Activated CD8-positive, alpha-beta memory T cell treated with anti-CD3 and anti-CD28 coated beads for 4 hours (primary cell): ENCODE measurements at places on chromosomes 13 and 19.

- no peak for DNase-seq
Observed at GRCh38 chr19:56441206-56441792, 35.8 kb downstream of the ZNF667 start.

- no peak for DNase-seq
Observed at GRCh38 chr13:35794734-35795389, 318.4 kb upstream of the MAB21L1 start.

DNA sequence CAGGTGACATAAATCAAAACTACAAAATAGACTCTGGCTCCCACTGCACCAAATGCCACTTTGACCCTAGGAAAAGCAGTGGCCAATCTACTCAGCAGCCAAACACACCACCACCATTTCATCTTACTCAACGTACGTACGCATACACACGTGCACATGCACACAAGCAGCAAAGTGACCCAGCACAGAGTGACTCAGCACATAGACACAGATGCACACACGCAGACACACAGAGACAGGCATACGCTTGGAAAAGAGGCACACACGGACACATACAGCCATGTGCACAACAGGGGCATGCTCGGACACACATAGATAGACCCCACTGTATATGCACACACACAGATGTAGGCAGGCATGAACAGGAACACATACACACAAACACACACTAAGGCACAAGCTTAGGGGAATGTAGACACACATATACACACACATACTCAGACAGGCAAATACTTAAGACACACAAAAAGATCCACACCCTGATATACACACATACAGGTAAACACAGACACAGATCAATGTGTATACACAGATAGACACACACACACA is 37.3 kb downstream of the PEPD start:
- no peak for DNase-seq

GRCh38 chr19:13103581-13104359 is 1.1 kb upstream of the LYL1 start:
- no peak for DNase-seq

GRCh38 chr13:91459485-91459884 is 61.1 kb downstream of the GPC5 start:
- no peak for DNase-seq

- no peak for DNase-seq
Observed at GRCh38 chr19:10514211-10515145, 2.8 kb downstream of the S1PR5 start.

DNA sequence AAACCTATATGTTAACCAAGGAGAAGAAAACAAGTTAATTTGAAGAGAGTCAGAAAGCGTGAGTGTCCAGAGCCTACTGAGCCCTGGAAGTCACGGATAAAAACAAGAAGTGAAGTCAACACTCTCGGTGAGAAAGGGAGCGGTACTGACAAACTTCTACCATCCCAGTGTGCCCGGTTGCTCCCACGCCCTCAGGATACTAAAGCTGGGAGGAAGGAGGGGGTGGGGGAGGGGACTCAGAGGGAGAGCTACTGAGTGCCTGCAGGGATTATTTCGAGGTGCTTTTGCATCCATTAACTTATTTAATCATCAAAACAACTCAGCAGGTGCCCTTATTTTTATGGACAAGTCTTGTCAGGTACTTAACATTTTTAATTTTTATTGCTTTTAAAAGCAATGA is 166.2 kb downstream of the ZIC5 start:
- DNase-seq = no peak

DNA sequence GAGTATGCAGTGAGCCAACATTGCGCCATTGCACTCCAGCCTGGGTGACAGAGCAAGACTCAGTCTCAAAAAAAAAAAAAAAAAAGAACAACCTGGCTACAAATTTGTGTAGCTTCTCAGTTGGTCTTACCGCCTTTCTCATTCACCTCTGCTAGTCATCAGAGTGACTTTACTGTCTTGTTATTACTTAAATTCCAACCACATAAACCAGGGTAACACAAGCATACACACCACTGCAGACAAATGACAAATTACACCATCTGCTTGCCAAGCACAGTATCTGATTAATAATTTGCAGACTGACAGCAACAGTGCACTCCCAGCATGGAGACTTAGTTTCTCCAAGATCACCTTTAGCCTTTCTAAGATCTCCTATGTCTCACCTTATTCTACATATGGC is 11.0 kb downstream of the ZNF14 start:
- DNase-seq = no peak

DNA sequence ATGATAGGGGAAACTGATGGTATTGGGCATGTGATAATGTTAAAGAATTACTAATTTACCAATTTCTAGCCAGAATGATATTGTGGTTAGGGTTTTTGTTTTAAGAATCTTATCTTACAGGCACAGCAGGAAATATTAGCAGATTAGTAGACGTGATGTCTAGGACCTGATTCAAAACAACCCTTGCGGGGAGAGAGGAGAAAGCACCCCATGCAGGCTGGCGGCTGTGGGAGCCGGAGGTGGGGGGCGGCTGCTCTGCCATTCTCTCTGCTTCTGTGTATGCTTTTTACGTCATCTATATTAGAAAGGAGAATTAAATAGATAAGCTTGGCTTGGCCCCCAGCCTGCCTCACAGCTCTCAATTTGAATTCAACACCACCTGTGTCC is 41.5 kb downstream of the MLLT1 start:
- no peak for DNase-seq

- DNase-seq = no peak
Observed at GRCh38 chr19:4635754-4636116, 3.6 kb upstream of the TNFAIP8L1 start.

DNA sequence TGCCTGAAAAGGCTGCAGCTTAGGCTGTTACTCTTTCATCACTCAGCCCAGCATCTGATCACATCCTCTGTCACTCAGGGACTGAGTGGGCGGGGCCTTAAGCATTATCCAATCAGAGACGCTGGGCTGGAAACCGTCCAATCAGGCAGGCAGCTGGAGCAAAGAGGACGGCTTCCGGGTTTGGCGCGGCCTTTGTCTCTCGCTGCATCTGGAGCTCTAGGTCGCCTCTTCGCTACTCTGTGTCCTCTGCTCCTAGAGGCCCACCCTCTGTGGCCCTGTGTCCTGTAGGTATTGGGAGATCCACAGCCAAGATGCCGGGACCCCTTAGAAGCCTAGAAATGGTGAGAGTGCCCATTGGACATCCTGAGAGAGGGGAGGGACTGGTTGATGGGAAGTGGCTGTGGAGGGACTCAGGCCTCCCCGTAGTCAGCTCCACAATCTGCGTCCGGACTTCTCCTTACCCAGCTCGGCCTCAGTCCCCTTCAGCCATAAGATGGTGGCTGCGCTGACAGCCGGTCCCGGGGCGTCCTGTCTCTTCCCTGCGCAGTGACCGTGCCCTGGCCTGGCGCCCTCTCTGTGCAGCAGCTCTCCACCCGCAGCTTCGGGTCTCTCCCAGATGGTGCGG is at the start of gene ZNF486:
ZNF486 (plus strand) TSS at position 195 of the 625 bp plus-strand sequence; CDS start at position 312, 117 bp downstream.
- peak; percentile 75 for DNase-seq

- DNase-seq = no peak
Observed at GRCh38 chr13:42275098-42275471, 3.1 kb downstream of the AKAP11 start.

- DNase-seq = no peak
Observed at GRCh38 chr19:16661480-16662034, 618 bp downstream of the TMEM38A start.
